Stimulated activated memory B cell treated with anti-CD40 and anti-IgM and Interleukin-4, amounts not matched to agents 10 μg/mL and 1 μg/mL and 100 μg/mL, for 72 hours (primary cell): ENCODE measurements at places on chromosomes 1 and 21.

- ATAC-seq, result no peak
Observed at GRCh38 chr1:151618470-151618869, 6.6 kb downstream of the SNX27 start.

DNA sequence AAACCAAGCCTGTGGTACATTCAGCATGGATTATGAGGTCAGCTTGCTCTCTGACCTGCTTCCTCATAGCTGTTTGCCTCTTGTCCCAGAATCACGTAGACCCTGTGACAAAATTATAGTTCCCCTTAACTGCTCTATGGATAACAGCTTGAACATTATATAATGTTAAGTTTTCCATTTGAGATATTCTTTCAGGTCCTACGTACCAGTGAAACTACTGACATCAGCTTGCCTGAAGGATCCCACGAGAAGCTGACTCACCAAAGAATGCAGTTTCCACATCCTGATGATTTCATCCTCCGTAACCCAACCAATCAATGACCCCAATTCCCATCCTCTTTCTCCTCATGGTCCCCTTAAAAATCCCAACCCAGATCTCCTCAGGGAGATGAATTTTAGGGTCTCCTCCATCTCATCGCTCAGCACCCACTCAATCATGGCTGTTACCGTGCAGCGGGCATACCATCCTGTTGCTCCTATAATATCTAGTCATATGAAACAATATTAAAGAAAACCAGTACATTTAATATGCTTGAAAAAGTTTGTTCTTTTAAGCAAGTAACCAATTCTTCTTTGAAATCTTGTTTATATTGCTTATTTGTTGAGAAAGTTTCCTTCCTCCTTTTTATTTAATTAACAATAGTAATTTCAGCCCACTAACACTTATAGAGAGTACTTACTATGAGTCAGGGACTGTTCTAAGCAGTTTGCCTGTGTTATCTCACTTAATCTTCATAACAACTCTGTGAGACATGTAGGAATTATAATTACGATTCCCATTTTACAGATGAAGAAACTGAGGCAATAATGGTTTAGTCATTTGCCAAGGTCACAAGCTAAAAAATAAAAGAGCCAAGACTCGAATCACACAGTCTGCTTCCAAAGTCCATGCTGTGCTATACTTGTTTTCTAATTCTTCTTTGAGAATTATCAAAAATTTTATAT, 27.4 kb downstream of the CHML start:
- no peak for ATAC-seq

- no peak for ATAC-seq
Observed at GRCh38 chr1:179774000-179774399, 30.9 kb downstream of the FAM163A start.

- ATAC-seq, result no peak
Observed at GRCh38 chr1:86950712-86951419, 36.4 kb downstream of the HS2ST1 start.

GRCh38 chr1:224579526-224579925, 36.6 kb upstream of the CNIH3 start:
- no peak for ATAC-seq

- ATAC-seq, result peak; percentile 2
Observed at GRCh38 chr1:93751377-93752250, 70.0 kb upstream of the BCAR3 start.

DNA sequence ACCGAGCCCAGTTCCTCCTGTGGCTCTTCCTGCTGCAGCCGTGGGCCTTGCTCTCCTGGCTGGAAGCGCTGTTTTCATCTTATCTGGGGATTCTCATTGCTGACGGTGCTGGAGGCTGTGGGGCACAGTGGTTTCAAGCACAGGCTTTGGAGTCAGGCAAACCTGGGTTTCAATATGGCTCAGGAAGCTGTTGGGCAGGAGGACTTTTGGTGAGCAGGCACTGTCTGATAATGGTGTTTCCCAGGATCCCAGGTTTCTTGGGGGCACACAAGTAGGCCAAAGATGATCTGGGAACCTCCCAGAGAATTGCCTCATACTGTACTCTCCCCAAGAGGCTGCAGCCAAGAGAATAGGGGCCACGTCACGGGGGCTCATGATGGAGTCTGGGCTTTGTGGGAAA, 105.6 kb upstream of the TRABD2B start:
- ATAC-seq, result no peak

DNA sequence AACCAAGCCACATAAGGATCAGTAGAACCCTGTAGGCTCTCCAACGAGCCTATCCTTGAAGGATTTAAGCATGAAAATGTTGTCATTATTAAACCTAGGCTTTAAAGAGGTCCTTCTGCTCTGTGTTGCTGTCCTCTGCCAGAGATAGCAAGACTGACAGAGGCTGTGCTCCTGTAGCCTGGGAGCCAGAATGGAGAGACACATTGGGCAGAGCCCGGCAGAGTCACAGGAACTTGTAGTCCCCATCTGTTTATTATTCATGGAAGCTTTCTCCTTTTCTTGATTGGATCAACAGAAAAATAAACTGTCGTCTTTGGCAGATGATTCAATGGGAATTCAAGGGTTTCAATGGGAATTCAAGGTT, 19.2 kb upstream of the SLAMF1 start:
- ATAC-seq, result no peak

- ATAC-seq, result no peak
Observed at GRCh38 chr1:12380326-12381249, 150.8 kb downstream of the VPS13D start.

GRCh38 chr1:151166505-151166956, 587 bp downstream of the SCNM1 start:
- ATAC-seq, result peak; percentile 24

DNA sequence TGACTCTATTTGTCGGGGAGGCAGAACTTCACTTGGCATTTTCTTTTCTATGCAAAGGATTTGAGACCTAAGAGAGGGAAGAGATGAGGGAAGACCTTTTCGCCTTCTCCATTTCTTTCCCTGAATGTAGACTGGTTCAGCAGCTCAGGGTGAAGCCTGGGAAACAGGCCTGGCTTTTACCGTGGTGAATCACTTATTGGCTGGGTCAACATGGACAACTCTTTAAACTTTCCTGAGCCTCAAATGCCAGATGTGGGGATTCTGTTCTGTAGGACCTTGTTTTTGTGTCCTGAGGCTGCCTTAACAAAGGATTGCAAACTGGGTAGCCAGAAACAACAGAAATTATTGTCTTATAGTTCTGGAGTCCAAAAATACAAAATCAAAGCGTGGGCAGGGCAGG, 455.8 kb upstream of the VAMP3 start:
- no peak for ATAC-seq

DNA sequence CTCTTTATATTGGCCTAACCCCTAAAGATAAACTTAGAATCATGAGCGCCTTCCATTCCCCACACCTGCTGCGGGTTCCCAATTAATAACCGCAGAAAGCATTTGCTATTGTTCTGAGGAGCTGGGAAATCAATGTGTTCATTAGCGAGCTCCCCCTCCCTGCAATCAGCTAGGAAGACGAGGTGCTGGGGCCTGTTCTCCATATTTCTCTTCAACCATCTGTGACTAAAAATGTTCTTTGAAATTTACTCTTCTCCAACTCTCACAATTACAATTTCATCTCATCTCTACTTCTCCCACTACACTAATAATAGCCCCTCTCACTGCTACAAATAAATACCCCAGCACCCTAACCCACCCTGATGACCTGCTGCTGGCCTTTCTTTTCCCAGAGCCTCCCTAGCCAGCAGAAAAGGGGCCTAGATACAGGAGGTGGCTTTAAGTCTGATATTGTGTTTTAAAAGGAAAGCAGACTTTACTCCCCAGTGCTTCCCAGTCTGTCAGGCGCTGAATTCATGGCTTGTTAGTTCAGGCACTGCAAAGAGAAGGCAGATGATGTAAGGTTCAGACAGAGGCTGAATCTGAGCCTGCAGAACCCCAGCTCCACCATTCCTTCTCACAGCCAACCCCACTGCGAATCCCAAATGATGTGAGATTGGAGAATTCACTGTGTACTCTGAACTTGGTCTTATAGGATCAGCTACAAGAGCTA, 477.5 kb upstream of the DAB1 start:
- ATAC-seq, result no peak

DNA sequence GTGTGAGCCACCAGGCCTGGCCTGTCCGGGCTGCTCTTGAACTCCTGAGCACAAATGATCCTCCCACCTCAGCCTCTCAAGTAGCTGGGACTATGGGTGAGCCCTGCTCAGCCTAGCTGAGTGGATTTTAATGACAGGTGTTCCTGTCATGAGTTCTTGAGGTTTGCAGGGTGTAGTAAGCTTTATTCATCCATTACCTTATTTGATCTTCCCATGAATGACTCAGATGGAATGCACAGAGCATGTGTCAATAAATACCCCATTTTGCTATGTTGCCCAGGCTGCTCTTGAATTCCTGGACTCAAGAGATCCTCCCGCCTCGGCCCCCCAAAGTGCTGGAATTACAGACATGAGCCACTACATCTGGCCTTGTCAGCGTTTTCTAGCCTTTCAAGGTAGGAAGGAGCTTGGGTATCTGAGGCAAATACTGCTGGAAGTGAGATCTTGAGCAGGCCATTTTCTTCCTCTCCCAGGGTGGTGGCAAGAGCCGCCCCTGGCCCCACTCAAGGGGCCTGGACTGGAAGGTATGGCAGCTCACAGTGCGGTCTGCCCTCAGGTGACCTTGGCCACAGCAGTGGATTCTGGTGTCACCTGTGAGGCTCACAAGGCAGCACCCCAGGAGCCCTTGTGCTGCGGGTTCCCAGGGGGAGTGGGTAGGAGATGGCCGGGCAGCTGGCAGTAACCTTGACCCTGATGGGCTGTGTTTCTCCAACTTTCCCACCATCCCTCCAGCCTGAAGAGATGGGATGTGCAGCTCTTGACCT, 20.0 kb downstream of the PIK3CD start:
- ATAC-seq, result no peak

- ATAC-seq, result no peak
Observed at GRCh38 chr1:20848162-20848561, 61.1 kb upstream of the HP1BP3 start.

DNA sequence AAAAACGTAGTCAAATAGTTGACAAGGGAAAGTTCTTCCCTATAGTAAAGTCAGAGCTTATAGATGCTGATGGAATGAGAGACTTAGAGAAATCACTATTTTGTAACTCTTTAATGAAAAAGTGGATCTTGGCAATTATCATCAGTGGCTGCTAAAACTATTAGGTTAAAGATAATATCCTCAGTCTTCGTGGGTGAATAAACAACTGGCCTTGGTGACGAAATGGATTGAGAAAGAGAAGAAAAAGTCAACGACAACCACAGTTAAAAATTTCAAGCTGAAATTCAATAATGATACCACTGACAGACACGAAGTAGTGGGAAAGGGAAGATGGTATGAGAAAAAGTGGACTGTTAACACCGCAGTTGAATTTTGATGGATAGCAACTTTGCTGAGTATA, 90.0 kb upstream of the GNG4 start:
- ATAC-seq, result no peak

- ATAC-seq, result no peak
Observed at GRCh38 chr1:100188617-100189016, 10.6 kb upstream of the LRRC39 start.

DNA sequence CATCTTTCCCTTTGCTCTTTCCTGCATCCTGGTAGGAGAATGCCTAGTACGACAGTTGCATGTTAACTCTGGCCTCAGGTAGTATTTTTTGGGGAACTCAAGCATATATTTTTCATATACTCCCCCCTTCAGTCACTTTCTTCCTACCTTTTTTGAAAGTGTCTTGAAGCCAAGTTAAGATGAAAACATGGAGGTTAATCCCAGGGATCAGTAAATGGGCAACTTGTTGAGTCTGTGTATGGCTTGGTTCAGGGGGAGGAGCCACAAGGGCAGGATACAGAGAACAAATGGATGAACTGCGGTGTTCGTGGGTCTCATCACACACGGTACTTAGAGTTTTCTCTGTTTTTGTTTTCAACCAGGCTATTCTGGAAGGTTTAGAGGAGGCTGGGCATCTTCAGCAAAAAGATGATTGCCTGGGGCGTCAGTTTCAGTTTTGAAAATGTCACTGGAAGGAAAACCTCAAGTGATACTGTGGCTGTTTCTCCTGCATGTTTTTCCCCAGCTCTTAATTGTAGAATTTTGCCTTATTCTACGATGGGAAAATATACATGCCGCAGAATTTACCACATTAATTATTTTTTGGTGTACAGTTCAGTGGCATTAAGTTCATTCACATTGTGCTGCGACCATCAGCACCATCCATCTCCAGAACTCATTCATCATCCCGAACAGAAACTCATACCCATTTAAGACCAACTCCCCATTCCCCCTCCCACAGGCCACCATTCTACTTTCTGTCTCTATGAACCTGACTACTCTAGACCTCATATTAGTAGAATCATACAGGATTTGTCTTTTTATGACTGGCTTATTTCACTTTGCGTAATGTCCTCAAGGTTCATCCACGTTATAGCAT, 71.5 kb downstream of the MAP10 start:
- no peak for ATAC-seq

DNA sequence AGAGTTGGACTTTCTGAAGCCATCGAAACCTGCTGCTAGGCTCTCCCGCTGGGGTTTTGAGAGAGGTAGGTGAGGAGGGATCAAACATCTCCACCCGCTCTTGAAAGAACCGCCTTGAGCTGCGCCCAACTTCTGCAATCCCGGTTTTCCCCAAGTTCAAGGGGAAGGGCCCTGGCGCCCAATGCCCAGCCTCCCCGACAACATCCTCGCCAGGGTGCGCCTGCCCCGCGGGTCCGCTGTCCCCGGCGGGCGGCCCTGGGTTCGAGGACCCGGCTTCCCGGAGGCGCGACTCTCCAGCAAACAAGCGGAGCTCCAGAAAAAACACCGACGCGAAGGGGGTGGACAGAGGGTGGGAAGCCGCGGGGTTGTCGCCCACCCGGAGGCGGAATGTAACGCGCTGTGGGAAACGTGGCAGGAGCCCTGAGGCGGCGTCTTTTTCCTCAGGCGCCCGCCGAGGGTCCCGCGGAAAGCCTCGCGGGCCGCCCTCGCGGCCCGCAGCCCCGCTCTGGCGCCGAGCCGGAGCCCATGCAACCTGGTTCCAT, 607 bp downstream of the BTG3 start:
- ATAC-seq, result peak; percentile 2

- peak; percentile 88 for ATAC-seq
Observed at GRCh38 chr1:186183219-186183618, 191.8 kb downstream of the TPR start.

DNA sequence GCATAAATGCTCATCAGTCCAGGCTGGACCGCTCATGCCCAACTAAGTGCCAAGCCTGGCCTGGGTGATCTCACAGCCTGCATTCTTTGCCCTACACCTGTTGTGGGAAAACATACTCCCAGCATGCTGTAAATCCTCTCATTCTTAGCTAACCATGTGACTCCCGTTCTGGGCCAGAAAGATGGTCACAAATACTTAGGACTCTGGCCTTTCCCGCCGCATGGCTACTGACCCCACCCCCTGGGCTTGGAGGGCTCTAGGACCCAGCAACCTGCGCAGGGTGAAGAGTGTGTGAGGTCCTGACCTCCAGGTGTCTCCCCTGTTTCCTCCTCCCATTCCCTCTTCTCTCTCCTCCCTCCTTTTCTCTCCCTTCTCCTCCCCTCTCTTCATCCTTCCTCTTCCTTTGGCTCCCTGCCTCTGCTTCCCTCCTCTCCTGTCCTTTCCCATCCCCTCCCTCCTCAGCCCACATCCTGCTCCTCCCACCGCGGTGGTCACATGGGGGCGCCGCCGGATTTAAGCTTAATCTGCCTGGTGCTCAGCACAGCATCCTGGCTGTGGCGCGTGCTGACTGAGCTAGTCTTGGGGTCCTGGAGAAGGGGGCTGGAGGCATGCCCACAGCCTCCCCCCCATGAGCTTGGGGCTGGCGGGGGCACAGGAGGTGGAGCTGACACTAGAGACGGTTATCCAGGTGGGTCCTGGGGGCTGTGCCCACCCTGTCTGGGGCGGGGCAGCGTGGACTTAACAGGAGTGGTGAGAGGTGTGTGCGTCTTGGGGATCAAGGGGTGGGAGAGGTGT, at the start of gene CROCC:
Gene CROCC (plus strand): TSS at position 541 of the 795 bp plus-strand sequence. CDS start 88 bp downstream, at position 629.
- ATAC-seq, result peak; percentile 61
